ENCODE measurements at places on chromosomes 5 and 9.

- DNase-seq: no peak
Observed at GRCh38 chr5:112862085-112862484, 998 bp downstream of the SRP19 start.

DNA sequence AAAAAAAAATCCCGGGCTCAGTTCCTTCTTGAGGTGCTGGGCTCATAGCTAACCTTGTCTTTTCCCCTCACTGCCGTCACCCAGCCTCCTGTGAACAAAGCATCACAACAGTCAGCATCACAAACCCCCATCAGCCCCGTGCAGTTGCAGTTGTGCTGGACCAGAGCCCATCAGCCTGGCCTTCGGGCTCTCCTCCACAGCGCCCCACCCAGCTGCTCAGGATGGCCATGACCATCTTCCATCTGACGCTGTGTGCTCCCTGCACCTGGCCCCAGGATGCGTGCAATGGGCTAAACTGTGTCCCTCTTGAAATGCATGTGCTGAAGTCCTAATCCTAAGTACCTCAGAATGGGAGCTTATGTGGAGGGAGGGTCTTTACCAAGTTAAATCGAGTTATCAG is 48.1 kb downstream of the NSUN2 start:
- no peak for DNase-seq

- no peak for DNase-seq
Observed at GRCh38 chr5:82274343-82275211, 3.6 kb downstream of the RPS23 start.

DNA sequence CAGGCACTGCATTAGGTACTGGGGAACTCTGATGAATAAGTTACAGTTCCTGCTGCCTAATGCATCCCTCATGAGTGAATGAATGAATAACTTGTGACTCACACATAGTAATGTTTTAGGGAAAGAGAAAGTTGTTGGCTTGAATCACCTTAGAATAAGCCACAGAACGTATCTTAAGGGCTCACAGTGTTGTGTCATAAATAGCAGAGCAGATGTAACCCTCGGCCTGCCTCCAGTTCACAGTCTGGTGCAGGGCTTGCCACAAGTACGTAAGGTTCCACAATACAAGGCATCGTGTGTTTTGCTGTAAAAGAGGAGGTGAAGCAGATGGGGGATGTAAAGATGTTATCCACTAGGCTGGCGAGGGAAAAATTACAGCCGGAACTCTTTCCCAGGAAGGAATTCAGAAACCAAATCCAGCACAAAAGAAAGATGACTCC is 218.7 kb downstream of the TRPM3 start:
- no peak for DNase-seq

DNA sequence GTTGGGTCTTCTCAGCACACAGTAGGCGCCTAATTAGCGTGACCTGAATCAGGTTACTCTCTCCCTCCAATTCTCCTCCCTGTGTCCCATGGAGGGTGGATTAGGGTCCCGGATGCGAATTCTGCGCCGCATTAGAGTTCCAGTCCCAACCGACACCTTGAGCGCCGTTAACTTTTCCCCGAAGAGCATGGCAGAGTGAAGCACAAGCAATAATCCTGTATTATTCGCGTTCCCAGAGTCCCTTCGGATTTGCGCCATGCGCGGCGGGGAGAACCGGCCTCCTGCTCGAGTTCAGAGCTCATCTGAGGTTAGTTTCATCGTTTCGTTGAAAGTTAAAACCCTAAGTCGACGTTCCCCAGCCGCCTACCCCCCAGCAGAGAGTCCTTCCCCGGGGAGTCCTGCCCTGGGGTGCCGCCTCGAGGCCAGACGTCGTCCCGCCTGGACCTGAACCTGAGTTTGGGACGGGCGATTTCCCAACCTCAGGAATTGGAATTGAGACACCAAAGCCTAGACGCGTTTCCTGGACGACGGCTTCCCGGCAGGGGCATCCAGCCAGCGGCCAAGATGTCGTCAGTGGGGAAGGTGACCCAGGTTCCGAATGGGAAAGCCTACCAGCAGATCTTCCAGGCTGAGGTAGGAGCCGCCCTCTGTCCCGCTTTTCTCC is at the start of gene CCDC180:
Gene CCDC180, plus strand, starts transcription at position 160 of the 664 bp plus-strand sequence. Its CDS starts 405 bp downstream, at position 565.
- DNase-seq: no peak

GRCh38 chr9:116323012-116323411 is 169.4 kb downstream of the PAPPA start:
- no peak for DNase-seq

GRCh38 chr5:159536166-159536565 is 205.9 kb upstream of the IL12B start:
- DNase-seq: no peak

GRCh38 chr5:15776346-15776745 is 276.4 kb downstream of the FBXL7 start:
- no peak for DNase-seq

GRCh38 chr9:37801287-37801850 is 772 bp downstream of the DCAF10 start:
- no peak for DNase-seq

DNA sequence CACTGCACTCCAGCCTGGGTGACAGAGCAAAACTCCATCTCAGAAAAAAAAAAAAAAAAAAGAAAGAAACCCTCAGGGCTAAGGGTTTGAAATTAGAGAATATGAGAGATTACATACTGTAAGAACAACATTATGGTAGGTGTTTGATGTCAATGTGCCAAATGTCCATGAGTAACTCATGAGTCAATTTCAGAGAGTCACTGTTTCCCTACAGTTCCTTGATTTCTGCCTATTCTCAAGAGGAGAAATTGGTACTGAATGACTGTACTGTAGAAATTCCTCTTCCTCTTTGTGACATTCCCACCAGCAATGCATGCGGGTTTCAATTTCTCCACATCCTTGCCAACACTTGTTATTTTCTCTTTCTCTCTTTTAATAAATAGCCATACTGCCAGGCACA is 35.2 kb downstream of the MARVELD2 start:
- no peak for DNase-seq

All from natural killer cell (primary cell).